Right renal pelvis (tissue), 4 donors: ENCODE measurements at places on chromosomes 5 and 9. TPM values are rescaled to one million over a fixed set of nuclear protein-coding genes. Genes with fewer than 3 reads are reported as not detected.

The LCNL1 gene
- polyA plus RNA-seq, result 0.08 TPM

The RGMB gene
- 17.1 TPM for polyA plus RNA-seq

DNA sequence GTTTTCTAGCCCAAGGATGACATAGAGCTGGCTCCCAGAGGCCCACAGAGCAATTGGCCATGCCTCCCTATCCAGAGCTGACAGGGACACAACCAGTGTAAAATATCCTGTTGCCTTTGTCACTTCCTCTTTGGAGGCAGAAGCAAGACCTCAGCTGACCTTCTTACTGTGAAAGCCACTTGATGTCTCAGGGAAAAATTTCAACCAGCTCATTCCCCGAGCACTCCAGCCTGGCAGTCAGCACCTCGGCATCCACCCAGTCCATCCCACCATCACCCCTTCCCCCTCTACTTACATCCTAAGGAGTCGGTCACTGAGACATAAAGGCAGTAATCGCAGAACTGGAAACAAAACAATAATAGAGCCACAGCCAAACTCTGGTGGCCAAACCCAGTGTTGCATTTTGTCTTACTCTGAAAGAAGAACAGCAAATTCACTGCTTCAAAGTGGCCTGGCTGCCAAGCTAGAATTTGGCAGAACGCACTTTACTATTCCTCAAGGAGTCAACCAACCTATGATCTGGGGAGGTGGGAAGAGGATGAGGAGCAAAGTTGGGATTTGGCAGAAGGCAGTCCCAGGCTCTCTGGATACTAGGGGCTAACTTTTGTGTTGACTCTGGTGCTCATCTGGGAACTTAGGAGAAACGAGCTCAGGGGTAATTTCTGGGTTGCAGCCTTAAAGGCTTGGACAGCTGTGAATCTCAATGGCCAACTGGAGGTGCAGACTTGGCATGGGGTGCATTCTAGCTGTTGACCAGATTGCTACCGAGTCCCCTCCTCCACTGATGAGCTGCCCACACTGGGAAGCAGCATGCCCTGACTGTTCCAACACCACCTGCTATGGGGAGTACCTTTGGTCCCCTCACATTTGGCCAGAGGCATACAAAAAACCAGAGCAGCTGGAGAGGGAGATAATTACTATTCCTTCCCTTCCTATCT, 13.6 kb downstream of the NIPAL4 start:
- no peak for DNase-seq

- DNase-seq, result no peak
Observed at GRCh38 chr5:132500931-132501628, 10.5 kb upstream of the IRF1 start.

DNA sequence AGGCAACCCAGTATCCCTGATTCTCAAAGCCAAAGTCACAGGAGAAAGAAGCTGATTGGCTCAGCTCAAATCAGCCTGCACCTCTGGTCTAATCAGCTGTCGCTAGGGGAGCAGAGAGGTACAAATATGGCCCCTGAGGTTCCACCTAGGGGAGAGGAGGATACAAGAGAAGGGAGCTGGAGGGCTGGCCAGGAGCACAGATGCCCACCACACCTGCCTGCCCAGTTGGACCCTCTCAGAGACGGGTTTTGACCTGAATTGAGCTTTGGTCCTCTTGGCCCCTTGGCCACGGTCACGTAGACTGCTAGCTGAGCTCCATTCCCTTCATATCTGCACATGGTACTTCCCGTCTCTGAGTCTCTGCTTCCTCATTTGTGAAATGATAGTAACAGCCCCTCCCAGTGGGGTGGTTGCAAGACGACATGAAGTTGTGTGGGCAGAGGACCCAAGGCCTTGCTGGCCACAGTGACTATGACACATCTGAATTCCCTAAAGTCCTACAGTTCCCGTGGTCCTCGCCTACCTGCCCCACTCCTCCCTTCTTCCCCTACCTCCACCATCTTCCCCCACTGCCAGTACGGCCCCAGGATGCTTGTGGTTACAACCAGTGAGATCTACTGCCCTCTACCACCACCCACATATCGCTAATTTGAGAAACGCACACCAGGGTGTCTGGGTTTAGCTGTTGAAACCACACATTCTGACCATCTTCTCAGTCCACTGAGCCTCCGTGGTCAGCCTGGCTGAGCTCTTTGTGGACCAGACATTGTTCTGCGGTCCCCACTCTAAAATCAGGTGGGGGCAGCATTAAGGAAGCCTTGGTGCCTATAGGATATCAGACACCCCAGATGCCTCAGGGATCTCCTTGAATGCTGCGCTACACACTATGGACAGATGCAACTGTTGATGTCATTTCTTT, 60.3 kb upstream of the NEK6 start:
- DNase-seq, result no peak

- DNase-seq, result no peak
Observed at GRCh38 chr9:122188369-122188768, 28.7 kb downstream of the MORN5 start.
